Stimulated activated CD4-positive, alpha-beta T cell treated with anti-CD3 and anti-CD28 coated beads, TNF-alpha, amount 100 ng/mL, for 48 hours (primary cell): ENCODE measurements at places on chromosomes 11 and 22.

DNA sequence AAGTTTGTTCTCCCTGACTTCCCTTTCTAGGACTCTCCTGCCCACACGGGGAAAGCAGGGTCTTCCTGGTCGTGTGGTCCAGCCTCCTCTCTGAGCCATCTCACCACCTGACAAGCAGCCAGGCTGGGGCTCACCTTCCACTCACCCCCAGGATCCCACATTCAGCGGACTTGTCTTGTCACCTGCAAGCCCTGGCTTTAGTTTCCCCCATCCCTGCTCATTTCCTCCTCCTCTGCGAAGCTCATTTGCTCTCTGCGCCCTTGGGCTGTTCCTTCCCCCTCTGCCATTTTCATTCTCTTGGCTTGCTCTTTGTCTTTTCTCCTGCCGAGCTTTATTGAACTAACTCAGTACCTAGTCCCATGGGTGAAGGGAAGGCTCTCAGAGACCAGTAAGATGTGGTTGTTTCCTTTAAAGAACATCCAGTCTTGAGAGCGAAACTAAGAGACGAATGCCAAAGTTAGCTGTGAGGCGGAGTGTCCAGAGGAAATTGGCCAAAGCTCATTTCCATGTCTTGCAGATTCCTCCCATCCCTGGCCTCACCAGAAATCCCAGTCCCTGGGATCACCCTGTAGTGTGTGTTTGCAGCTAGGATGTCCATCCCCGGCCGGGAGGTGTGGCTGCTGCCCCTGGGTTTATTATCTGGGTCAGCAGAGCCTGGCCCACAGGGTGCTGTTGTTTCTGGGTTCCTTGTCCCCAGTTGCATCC, 2.0 kb downstream of the ST14 start:
- no peak for DNase-seq

GRCh38 chr11:116986521-116987105, 111.6 kb downstream of the SIK3 start:
- no peak for DNase-seq

GRCh38 chr11:10497371-10498021, 42.4 kb downstream of the AMPD3 start:
- no peak for DNase-seq

- no peak for DNase-seq
Measured at GRCh38 chr11:1746511-1746931, 3.9 kb downstream of the IFITM10 start.

GRCh38 chr11:86197448-86197847, 47.1 kb upstream of the EED start:
- no peak for DNase-seq
